ENCODE measurements at places on chromosomes 11 and 22.

GRCh38 chr22:43388420-43388851 lies 23.4 kb upstream of the MPPED1 start:
- peak; percentile 33 for DNase-seq

- DNase-seq, result no peak
Measured at GRCh38 chr22:28450109-28450508, 229.5 kb downstream of the TTC28 start.

GRCh38 chr11:47861728-47862127 lies 13.6 kb upstream of the NUP160 start:
- DNase-seq, result no peak

GRCh38 chr22:20107471-20107901 lies 8.4 kb upstream of the RANBP1 start:
- DNase-seq, result no peak

DNA sequence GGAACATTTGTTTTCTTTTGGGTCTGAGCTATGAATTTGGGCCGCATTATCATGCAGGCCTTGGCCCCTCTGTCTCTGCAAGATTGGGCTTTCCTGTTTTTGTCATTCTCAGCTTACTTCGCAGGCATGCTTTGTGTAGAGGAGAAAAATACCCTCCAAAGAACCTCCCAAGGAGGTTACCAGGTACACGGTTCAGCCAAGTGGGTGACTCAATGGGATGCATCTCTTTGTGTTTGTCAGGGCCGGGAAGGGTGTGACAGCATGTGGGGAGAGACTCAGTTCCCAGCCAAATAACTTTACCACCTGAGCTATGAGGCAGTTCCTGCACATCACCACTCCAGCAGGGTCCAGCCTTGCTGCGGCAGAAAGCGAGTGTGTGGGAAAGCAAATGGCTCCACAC lies 47.8 kb upstream of the CLDN5 start:
- no peak for DNase-seq

- no peak for DNase-seq
Measured at GRCh38 chr11:7451520-7451919, 33.8 kb upstream of the OLFML1 start.

DNA sequence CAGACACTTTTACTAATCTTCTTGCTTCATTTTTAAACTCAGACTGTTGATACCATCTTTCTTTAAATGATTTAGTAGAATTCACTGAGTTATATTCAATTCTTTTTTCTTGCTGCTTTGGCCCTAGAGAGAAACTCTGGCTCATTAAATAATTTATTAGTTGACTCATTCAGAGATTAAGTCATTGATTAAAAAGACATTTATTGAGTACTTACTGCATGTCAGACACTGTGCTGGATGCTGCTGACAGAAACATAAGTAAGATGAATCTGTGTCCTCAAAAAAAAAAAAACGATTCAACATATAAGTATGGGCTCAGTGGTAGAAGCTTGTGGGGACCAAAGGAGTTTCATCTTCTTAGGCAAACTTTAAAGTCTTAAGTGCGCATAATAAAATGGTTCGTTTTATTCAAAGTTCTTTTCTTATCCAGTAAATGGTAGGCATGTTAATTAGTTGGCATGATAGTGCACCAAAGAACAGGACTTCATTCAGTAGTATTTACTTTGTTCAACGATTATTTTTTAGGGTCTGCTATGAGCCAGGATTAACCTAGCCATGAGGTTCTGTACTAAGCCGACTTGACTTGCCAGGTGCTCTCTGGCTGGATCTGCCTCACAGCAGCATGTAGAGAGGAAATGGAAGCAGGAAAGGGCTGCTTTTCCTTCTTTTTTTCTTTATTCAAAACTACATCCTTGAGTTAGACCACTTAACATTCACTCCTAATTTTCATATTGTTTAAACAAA lies 281.0 kb upstream of the CTSC start:
- DNase-seq, result no peak

DNA sequence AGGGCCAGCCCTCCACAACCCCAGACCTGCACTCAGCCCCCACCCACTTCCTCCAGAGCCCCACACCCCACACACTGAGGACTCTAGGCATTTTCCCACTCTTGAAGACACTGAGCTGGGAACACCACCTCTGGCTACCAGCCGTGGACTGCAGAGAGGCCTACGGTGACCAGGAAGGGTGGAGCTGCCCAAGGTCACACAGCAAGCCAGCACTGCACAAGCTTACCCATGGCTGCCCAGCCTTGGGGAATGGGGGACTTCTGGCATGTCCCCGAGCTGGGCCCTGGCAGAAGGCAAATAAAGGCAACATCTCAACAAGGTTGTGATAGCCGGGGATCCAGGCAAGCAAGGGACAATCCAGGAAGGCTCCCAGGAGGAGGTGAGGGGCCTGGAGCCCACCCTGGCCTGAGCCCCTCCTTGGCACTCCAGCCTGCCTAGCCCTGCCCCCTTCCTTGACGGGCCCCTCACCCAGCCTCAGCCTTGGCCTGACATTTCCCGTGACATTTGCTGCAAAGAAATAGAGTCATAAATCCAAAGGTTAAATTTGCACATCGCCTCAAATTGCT lies 5.5 kb downstream of the RTN4R start:
- no peak for DNase-seq

- no peak for DNase-seq
Measured at GRCh38 chr22:23686416-23687024, 4.3 kb upstream of the RGL4 start.

DNA sequence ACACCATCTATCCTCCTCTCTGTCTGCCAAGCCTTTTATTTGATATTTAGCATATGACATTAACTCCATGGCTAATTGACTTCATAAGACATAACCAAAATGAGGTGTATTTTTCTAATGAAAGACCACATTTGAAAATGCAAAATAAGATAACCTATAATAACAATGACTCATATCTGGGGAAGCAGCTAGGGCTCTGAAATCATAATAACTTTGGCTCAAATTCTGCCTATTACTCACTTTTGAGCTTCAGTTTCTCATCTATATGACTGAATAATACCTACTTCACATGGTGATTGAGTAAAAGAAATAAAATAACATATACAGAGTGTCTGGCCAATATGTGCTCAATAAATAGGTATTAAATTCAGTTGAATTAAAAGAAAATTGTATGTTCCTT lies 1419.8 kb upstream of the TENM4 start:
- DNase-seq, result no peak

- no peak for DNase-seq
Measured at GRCh38 chr11:114208377-114208776, 87.8 kb upstream of the NNMT start.

- DNase-seq, result no peak
Measured at GRCh38 chr22:32987081-32987631, 71.0 kb downstream of the SYN3 start.

DNA sequence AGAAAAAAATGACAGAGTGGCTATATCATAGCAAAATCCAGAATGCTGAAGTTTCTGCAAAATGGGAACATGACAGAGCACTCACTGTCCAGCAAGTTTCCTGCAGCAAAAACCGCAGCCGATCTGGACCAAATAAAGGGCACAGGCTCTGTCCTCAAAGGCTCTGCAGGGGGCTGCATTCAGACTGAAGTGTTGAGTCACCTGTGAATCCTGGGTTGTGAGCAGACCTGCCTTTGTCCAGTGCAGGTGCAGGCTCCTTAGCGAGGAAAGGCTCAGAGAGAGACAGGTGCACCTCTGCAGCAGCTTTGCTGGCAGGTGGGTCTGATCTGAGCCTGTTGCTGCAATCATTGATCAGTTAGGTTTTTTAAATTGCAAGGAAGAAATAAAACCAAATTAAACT lies 29.3 kb upstream of the NFAM1 start:
- no peak for DNase-seq

DNA sequence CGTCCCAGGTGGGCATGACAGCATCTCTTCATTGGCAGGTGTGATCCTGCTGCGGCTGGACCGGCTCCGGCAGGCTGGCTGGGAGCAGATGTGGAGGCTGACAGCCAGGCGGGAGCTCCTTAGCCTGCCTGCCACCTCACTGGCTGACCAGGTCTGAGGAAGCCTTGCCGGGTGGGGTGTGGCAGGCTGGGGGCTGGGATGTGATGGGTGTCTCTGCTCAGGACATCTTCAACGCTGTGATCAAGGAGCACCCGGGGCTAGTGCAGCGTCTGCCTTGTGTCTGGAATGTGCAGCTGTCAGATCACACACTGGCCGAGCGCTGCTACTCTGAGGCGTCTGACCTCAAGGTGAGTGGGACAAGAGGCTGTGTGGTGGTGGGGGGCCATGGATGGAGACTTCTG lies 3.5 kb downstream of the LARGE2 start:
- DNase-seq, result no peak

GRCh38 chr22:19367763-19368367 lies 63.7 kb downstream of the HIRA start:
- DNase-seq, result no peak

DNA sequence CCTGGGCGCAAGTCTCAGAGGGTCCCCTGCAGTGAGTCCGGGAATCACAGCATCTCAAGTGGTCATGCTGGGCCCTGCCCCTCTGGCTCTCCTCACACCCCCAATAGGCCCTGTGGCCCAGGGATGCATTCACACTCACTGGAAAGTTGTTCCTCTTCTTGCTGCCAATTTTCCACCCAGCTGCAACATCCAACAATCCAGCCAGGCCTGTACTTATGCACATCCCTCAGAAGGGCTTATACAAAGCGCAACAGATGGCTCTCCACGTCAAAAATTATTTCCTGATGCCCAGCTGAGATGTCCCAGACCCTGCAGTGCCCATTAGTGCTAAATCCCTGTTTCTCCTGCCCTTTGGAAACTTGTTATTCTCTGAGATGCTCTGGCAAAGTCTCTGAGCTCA lies 407.8 kb upstream of the NARS2 start:
- no peak for DNase-seq

- no peak for DNase-seq
Measured at GRCh38 chr11:45133878-45134277, 12.6 kb upstream of the PRDM11 start.

DNA sequence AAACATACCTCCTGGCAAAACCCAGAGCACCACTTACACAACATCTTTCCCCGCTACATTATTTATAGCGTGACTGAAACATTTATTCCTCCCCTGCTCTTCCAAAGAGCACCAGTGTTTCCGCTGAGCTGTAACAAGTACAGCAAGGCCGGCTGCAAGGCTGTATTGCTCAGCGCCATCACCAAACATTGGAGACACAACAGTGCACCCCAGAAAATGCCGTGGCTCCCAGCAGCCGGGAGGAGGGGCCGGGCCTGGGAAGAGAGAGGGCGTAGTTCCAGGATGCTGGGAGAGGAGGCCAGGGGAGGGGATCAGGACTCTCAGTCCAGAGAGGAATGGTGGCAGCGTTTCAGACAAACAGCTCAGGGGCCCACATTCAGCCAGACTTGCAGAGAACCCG lies 133.2 kb downstream of the DSCAML1 start:
- DNase-seq, result no peak

DNA sequence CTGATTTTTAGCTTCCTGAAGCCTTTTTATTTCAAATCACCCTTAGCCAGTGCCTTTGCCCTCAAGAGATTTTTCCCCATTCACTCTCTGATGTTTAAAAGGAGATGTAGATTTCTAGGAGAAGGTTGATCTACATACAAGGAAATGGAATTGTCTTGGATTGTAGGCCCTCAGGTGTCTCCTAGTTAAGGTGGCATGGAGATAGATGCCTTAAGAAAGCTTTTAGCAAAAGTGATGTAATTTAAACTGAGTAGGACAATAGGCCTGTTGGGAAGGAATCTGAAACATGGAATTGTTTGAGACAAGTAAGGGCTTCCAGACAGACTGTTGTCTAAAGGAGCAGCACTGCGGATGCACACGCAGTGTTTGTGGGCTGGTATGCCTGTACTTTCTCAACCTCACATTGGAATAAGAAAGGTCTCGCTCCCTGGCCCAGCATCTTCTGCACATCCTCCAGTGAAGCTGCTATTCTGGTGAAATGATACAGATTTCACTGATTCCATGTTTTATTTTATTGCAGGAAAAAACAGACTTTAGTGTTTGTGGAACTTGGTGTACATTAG lies 69.8 kb upstream of the SLC25A18 start:
- DNase-seq, result no peak

DNA sequence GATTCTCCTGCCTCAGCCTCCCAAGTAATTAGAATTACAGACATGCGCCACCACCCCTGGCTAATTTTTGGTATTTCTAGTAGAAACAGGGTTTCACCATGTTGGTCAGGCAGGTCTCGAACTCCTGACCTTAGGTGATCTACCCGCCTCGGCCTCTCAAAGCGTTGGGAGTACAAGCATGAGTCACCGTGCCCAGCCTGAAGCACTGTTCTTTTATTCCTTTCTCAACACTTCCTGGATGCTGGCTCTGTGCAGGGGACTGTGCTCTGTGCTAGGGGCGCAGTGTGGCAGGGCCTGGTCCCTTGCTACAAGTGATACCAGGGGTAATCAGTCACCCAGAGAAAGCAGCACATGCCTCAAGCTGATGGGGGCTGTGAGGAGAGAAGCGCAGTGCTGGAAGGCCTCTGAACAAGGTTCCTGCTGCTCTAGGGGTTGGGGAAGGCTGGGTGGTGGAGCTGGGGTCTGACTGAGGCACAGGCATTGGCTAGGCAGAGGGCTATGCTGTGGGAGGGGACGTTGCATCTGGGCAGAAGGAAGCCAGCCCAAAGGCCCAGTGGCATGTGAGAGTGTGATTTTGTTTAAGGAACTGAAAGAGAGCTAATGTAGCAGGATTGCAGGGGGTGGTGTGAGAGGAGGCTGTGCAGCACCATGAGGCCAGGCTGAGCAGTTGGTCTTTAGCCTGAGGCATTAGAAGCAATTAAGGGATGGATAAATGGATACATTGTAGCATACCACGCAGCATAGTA lies 42.5 kb downstream of the CABIN1 start:
- no peak for DNase-seq

DNA sequence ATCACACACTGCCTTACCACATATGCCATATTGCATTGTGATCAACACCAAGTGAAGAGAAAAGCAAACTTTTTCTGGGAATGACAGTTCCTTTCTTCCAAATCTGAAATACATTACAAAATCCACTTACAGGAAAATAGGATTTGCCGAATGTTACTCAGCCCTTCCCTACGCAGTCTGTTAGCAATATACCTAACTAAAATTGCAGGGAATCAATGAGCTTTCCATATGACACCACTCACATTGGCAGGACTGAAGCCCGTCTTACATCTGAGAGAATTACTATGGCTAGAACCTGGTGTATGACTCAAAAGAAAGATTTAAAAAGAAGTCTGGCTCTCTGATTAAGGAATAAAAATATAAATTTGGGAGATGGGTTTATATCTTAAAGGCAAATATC lies 136.0 kb downstream of the LRRC4C start:
- no peak for DNase-seq

DNA sequence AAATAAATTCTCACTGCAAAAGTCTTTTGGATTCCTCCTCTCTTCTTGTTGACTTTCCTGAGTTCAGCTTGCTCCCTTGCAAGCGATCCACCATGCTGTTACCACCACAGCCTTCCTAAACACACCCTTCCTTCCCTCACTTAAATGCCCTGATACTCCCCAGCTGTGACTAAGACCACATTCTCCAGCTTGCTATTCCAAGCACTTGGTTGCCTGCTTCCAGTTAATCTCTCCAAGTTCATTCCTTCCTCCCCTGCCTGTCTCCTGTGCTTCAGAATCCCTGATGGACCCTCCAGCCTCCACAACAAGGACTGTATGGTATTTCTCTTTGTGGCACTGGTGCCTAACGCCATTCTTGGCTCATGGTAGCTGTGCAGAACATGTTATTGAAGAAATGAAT lies 603.9 kb upstream of the CADM1 start:
- no peak for DNase-seq

- DNase-seq, result no peak
Measured at GRCh38 chr11:83172551-83172950, 15.6 kb downstream of the PCF11 start.

Data from stimulated activated CD4-positive, alpha-beta T cell treated with anti-CD3 and anti-CD28 coated beads, Interleukin-1b, Interleukin-23, amount 100 ng/mL, for 1 hour (primary cell).